ENCODE measurements at places on chromosomes 4 and X. TPM values are rescaled to one million over a fixed set of nuclear protein-coding genes. Genes with fewer than 3 reads are reported as not detected.

FAM184B gene
- total RNA-seq, result not detected

PLAC8 gene
- total RNA-seq, result 1.7 TPM

MED12 gene
- total RNA-seq, result 21.6 TPM

GJB1 gene
- total RNA-seq, result not detected

CXCL11 gene
- not detected for total RNA-seq

HELQ gene
- total RNA-seq, result 24.4 TPM

STOX2 gene
- 2.6 TPM for total RNA-seq

CCSER1 gene
- 0.11 TPM for total RNA-seq

UGT2A1 gene
- total RNA-seq, result not detected

SOX3 gene
- total RNA-seq, result not detected

RAB41 gene
- total RNA-seq, result not detected

VGLL1 gene
- not detected for total RNA-seq

SOWAHB gene
- not detected for total RNA-seq

LINC00632 gene
- 15.2 TPM for total RNA-seq

SPATA4 gene
- total RNA-seq, result 0.13 TPM

ART3 gene
- total RNA-seq, result not detected

TCEAL5 gene
- total RNA-seq, result not detected

TBX22 gene
- total RNA-seq, result not detected

CDX4 gene
- total RNA-seq, result not detected

KDM6A gene
- total RNA-seq, result 40.2 TPM

ARMCX4 gene
- total RNA-seq, result 6.4 TPM

STPG2 gene
- total RNA-seq, result 0.65 TPM

ARMCX2 gene
- 67.9 TPM for total RNA-seq

MAGEC1 gene
- total RNA-seq, result not detected

BDH2 gene
- total RNA-seq, result 47.7 TPM

POLR2B gene
- 101 TPM for total RNA-seq

SPANXN3 gene
- not detected for total RNA-seq

TENM3 gene
- 1.1 TPM for total RNA-seq

WNK3 gene
- total RNA-seq, result 2.2 TPM

TMPRSS11A gene
- not detected for total RNA-seq

SPARCL1 gene
- total RNA-seq, result not detected

CT55 gene
- not detected for total RNA-seq

HERC5 gene
- 1.3 TPM for total RNA-seq

HHIP gene
- total RNA-seq, result 0.52 TPM

SSX5 gene
- total RNA-seq, result not detected

PNCK gene
- 0.65 TPM for total RNA-seq

GABRB1 gene
- 0.91 TPM for total RNA-seq

RASL11B gene
- total RNA-seq, result 0.11 TPM

KDR gene
- 0.43 TPM for total RNA-seq

FOXP3 gene
- total RNA-seq, result 0.13 TPM

ANK2 gene
- total RNA-seq, result 87.4 TPM

GPRASP3 gene
- total RNA-seq, result 8.9 TPM

CLNK gene
- not detected for total RNA-seq

C4orf36 gene
- total RNA-seq, result not detected

ELMOD2 gene
- 44.8 TPM for total RNA-seq

MAGEA2 gene
- total RNA-seq, result not detected

UVSSA gene
- total RNA-seq, result 9.0 TPM

TACC3 gene
- 13.1 TPM for total RNA-seq

PPEF1 gene
- total RNA-seq, result 0.11 TPM

ENAM gene
- 0.13 TPM for total RNA-seq

ADGRA3 gene
- total RNA-seq, result 21.0 TPM

ZDHHC15 gene
- total RNA-seq, result 2.4 TPM

ZMAT1 gene
- total RNA-seq, result 1.4 TPM

IL2 gene
- not detected for total RNA-seq

UNC5C gene
- 2.5 TPM for total RNA-seq

Data from articular chondrocyte of knee joint (primary cell).